Renal cortex interstitium (tissue), 15 donors: ENCODE measurements at places on chromosomes 3 and 15. TPM values are rescaled to one million over a fixed set of nuclear protein-coding genes. Genes with fewer than 3 reads are reported as not detected.

DNA sequence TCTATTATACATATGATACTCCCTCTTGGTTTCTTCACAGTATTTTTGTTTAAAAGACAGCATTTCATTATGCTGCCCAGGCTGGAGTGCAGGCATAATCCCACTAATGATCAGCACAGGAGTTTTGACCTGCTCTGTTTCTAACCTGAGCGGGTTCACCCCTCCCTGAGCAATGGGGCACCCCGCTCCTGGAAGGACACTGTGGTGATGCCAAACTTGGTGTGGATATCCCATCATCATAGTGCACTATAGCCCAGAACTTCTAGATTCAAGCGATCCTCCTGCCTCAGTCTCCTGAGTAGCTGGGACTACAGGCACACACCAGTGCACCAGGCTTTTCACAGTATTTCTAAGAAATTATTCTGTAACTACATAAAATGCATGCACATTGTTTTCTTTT lies 14.9 kb downstream of the COLQ start:
- no peak for DNase-seq

GRCh38 chr15:68666120-68666811 lies 87.5 kb downstream of the CORO2B start:
- no peak for DNase-seq

DNA sequence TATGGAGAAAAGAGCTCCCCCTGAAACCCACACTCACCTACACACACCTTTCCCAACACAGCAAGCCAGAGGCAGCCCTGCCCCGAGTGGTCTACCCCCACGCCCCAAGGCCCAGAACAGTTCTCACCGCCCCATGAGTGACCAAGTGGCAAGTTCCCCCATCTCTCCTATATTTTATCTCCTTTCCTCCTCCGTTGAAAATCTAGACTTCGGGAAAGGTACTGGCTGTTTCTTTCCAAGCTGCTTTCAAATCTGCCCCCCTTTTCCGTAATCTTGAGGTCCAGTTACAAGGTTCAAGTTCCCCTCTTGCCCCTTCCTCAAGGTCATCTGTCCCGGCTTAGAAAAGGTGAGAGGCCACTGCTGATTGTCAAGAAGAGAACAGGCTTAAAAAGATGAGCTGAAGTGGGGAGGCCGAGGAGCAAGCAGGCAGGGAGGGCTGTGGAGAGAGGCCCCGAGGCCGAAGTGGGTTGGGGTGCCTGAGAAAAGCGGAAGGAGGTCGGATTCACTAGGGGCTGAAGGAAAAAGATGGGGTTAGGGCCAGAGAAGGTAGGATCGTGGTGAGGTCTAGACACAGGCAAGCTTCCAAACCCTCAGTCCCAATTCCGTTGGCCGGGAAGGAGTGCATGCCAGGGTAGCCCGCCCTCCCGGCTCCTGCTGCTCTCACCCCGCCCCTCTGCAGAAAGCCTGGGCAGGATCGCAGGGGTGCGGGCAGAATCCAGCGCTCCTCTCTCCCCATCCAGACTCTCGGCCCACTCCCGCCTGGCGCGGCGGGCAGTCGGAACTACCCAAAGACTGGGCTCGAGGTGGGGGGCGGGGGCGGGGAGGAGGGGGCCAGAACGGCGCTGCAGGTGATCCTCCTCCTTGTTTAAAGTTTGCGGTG lies 1.7 kb downstream of the SEMA5B start:
- no peak for DNase-seq

- no peak for DNase-seq
Measured at GRCh38 chr3:24133942-24134341, 188.9 kb downstream of the NR1D2 start.

TRPM1 gene
- polyA plus RNA-seq: 0.58 TPM

CRYGS gene
- polyA plus RNA-seq: 5.2 TPM

GABRR3 gene
- polyA plus RNA-seq: 0.09 TPM

CLDN18 gene
- polyA plus RNA-seq: 1.8 TPM
